ENCODE measurements at places on chromosomes 6 and 20.
A peak's percentile ranks its signal among the peaks of the same experiment; 100 is the strongest.

- no peak for DNase-seq
Measured at GRCh38 chr6:91606148-91606901, 1019.5 kb upstream of the MAP3K7 start.

DNA sequence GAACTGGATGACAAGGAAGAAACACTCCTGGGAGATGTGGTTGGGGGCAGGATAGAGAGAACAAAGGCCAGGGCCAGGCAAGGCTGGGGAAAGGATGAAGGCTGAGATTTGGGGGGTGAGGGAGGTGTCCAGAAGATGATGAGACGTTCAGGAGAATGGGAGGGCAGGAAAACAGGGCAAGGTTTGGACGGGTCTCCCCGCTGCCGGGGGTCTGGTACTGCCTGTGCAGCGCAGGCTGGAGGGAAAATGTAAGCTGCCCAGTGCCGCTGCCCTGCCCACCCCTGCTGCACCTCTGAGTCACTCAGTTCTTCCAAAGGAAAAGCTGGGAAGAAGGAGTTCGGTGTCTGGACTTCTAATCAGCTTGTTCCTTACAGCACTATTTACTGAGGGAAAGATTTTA lies 130.9 kb downstream of the DTNBP1 start:
- DNase-seq, result no peak

DNA sequence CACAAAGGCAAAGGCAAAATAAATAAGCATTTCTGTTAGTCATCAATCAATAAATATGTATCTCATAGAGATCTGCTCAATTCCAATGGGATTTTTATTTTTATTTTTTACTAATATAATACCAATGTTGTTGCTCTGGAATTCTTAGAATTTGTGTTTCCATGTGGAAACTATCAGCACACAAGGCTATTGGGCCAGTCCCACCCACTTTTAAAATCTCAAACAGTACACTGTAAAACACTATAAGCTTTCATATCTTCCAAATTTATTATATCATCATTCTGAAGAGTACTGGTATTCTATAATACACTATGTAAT lies 563.8 kb upstream of the MARCKS start:
- no peak for DNase-seq

- no peak for DNase-seq
Measured at GRCh38 chr6:44116641-44117382, 10.4 kb downstream of the MRPL14 start.

DNA sequence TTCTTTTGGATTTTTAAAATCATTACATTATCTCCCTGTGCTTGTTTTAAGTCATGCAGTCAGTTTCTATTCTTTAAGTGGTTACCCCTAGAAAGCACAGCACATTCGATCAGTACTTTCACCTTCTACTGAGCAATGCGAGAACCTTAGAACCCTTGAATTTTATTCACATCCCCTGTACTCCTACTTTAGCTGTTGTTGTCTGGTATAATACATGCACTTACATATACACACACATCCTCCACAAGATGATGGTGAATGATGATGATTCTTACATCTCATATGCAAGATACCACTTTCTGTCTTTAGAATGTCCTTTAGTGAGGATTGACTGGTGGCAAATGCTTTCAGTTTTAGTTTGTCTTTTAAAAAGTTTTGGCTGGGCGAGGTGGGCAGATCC lies 5.7 kb downstream of the CDC40 start:
- no peak for DNase-seq

GRCh38 chr6:136624347-136624746 lies 74.1 kb upstream of the MAP7 start:
- DNase-seq, result no peak

GRCh38 chr20:34528921-34529297 lies 12.7 kb downstream of the DYNLRB1 start:
- no peak for DNase-seq

DNA sequence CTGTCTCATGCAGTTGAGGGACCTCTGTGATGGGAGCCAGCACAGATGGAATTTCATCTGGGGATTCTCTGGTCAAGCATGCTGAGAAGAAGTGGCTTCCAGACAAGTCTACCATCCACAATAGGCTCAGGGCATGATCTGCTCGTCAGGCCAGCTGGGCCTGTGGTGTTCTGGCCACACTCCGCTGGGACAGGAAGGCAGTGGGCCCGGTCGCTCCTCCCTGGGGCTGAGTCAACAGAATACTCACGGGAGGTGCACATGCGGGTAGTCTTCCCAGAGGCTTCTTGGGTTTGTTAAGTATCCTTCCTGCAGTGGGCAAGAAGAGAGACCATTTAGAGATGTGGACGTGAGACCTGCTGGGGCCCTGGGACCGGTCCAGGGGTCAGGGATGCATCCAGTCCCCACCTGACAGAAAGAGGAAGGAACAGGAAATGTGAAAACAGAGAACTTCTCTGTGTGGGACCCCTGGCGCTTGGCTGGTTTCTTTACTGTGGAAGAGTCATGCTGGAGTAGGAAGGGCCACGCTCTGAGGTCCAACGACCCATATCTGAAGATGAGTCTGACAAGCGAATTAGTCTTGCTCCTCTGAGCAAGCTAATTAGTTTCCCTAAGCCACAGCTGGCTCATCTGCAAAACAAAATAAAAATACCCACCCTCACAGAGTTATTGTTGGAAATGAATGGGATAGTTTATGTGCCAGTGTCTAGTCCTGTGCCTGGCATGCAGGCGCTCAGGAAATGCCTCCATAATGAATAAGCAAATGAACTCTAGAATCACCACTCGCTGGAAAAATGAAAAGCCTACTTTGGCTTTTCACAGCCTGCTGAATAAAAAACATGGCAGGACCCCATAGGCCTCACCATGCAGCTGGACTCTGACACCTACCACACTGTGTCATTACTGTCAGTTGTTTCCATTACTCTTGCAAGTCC lies 67.3 kb downstream of the TRAM2 start:
- DNase-seq, result no peak

DNA sequence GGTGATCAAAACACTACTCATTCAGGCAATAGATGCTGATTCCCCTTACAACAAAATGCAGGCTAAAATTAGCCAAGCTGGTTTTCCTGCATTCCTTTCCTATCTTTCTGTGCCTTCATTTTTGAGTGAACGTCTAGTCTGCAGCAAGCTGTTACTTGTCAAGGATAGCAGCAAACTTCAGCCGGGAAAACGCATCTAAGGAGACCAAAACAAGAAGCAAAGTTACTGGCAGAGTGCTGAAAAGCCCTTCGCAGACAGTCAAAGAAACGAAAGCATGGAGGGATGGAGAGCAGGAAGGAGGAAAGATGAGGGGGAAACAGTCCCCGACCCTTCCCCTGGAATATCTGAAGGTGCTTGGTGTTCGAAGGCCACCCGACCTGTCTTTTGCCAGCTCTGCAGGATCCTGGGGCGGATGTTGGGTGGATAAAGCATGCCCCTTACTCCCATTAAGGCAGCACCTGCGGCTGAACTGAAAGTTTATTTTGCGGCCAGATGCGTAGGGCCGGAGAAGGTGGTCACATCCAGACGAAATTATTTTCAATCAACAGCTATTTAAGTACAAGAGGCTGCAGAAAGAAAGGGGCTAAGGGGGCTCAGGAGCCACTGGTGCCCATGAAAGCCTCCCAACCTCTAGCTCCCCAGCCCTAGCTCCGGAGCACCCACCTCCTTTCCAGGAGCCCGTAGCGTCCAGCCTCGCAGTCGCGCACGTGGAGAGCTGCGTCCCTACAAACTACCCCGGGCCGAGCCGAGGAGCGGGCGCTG lies 538 bp downstream of the FERMT1 start:
- DNase-seq, result no peak

DNA sequence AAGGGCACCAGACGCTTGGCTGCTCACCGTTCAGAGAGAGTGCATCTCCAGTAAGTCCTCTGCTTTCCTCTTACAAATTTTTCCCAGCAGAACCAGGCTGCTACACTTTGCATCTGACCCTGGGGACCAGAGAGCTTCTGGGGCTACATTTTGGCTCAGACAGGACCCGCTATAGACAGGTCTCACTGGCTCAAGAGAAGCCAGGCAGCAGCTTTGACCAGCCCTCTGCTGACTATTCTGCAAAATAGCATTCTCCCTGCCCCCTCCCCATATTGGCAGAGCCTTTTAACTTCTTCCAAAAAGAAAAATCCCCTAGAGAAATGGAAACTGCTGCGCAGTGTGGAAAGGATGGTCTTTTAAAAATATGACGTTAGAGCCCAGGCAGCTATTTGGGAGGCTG lies 37.2 kb downstream of the CPXM1 start:
- no peak for DNase-seq

- DNase-seq, result peak; percentile 58
Measured at GRCh38 chr6:36593569-36594028, 563 bp upstream of the SRSF3 start.

GRCh38 chr6:90183587-90184333 lies 112.9 kb downstream of the BACH2 start:
- DNase-seq, result no peak

DNA sequence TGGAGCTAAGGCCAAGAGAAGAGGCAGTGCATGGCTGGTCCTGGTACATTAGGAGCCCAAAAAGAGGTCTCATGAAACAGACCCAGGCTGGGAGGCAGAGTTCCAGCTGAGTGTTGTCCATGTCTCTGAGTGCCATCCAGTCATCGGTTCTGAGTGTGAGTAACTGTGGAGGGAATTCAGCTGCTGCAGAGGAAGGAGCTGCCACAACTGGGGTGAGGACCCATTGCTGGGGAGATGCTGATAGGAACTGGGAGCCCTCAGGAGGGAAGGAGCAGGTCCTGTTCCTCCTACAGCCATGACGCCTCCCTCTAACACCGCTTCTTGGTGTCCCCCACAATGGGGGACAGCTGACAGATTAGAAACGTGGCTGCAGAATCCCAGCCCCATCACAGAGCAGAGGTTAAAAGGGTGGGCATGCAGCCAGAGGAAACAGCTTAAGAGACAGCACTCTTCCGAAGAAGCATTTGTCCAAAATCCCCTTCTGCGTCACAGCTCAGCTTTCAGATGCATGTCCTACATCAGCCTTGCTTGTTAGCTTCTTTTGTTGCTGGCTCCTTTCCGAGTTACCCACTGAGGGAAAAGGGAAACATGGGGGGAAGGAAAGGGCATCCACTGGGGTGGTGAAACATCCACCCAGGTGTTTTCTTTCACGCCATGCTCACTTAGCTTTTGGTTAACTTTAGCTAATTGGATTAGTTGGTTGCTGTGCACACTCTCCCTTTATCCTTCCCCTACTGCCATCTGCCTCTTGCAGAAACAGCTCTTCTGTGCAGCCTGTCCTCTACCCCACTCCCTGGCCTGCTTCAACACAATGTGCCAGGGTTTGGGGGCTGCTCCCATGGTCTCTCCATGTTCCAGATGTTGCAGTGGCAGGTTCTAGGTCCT lies 239.2 kb downstream of the SYNDIG1 start:
- DNase-seq, result no peak

DNA sequence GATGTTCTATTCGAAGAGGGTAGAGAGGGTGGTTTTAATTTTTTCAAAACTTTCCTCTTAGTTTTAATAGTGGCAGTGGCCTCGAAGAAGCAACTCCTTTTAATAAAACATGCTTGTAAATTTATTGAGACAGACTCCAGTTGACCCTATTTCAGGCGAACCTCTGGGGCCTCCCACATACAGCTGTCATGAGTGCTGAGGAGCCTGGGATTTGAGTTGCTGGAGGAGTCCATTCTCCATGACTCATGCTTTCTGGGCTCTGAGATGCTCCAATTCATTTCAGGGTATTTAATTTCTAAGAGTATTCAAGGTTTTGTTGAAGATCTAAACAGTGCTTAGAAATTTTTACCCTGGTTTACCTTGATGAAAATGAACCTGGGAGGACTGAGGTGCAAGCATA lies 580.4 kb downstream of the CBLN4 start:
- no peak for DNase-seq

- DNase-seq, result no peak
Measured at GRCh38 chr20:9348747-9349146, 165.6 kb upstream of the LAMP5 start.

Measured in DMS79 (cell line).